ENCODE measurements at places on chromosomes 2 and 18.

GRCh38 chr2:162579986-162580385 lies 236.1 kb downstream of the GCA start:
- ATAC-seq, result no peak

DNA sequence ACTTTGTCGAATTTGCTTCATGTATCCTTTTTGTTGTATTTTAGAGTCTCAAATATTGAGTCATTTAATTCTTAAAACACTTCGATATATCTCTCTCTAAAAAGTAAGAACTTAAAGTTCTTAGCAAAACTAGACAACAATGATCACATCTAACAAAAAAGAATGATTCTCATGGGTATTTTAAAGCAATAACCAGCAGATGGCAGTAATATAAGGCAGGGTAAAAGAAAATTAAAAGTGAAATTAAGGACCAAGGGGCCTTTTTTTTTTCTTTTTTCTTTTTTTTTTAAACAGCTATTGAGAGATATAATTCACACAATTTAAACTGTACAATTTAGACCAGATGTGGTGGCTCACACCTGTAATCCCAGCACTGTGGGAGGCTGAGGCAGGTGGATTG lies 9.9 kb upstream of the AOX1 start:
- no peak for ATAC-seq

GRCh38 chr2:89841476-89841840 lies 1150.0 kb downstream of the RPIA start:
- ATAC-seq, result no peak

GRCh38 chr2:100924520-100925451 lies 77.3 kb upstream of the RPL31 start:
- peak; percentile 96 for ATAC-seq

GRCh38 chr2:158841850-158842249 lies 46.7 kb downstream of the DAPL1 start:
- no peak for ATAC-seq

DNA sequence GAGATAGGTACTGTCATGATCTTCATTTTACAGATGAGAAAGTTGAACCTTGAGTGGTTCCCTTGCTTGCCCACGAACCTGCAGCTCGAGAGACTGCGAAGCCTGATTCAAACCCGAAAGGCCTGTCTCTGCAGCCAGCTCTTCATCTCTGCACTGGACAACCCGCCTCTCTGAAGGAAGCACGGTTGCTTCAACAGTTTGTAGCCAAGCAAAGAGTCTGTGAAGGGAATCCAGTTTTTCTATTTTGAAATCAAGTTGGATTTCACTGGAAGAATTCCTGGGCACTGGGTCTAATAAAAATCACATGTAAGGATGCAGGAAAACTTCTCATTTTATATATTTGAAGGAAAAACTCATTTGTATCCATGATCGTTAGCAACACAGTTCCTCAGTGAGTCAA lies 21.3 kb upstream of the ICOS start:
- ATAC-seq, result no peak

DNA sequence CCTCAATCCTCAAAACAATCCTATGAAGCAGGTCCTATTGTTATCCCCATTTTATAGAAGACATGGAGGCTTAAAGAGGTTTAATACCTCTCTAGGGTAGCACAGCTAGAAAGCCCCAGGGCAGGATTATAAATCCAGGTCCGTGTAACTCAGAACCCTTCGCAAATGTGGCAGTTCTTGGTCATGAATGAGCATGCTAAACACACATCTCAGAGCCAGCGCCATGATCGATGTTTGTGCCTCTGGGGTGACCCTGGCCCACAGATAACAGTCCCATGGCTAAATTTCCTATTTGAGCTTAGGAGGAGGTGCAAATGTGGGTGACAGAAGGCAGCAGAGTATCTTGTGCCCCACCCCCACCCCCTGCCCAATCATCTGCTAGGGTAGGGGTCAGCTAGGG lies 17.5 kb downstream of the DNMT3A start:
- no peak for ATAC-seq

DNA sequence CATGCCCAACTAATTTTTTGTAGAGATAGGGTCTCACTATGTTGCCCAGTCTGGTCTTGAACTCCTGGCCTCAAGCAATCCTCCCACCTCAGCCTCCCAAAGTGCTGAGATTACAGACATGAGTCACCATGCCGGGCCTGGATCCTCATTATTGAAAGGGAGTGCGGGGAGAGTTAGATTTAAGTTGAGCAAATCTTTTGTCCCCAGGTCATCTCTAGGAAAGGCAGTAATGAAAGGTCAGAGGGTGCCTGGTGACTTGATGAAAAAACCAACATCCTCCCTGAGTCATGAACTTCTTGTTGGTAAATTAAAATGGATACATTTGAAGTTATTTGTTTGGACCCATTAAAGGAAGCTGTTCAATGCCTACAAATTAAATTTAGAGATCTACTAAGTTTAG lies 25.1 kb downstream of the STAT4 start:
- ATAC-seq, result no peak

DNA sequence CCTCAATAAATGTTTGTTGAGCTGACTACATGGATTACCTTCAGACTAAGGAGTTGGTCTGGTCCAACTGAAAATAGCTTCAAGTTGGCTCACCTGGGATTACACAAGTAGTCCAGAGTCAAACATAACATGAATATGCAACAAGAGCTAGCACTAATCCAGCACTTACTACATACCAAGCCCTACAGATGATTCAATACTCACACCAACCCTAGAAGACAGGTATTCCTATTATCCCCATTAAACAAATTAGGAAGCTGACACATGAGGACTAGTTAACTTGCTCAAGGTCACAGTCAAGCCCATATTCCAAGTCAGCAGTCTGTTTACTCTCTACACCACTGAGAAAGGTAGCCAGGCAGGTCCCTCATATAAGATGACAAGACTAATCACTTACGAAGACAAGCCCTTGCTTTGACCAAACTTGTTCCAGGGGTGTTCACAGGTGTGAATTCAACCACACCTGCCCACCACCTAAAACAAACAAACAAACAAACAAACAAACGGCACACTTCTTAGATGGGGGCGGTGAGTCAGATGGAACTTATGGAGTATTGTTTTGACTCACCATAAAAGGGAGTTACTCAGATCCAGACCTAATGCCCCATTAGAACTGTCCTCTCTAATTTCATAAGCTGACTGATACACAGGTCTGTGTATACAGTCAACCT lies 29.1 kb downstream of the TMEM131 start:
- ATAC-seq, result peak; percentile 55

DNA sequence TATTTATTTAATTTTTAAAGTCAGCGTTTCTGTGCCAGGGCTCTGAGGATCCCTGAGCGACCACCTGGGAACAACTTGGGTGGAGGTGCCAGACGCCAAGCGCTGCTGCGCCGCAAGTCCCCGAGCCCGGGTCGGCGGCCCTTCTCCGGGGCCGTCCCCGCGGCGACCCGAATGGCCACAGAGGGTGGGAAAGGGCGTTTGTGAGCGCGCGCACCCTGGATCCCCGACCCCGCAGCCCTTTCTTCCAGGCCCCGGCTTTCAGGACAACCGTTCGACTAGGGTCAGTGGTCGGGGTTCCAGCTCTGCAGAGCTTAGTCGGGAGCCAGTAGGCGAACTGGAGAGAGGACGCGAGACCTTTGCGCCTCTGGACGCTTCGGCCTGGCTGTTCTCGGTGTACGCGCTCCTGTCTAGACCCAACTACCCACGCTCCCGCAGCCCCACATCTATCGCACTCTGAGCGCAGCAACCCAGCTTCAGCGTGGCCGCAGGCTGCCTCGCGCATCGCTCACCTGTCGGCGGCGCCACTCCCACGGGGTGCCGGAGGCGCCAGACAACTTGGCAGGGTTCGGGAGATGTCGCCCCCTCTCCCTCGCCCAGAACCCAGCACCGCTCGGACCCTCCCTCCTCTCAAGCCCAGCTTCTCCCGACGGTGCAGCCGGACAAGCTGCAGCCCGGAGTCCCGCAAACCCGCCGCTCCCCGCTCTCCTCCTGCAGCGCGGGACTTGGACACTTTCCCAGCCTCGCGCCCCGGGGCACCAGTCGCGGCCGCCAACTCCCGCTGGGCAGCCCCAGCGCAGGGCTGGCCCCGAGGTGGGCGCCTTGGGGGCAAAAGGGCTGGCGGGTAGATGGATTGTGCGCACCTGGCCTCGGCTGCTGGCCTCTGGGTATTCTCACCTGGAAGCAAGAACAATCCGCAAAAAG lies 758 bp downstream of the LYPD1 start:
- ATAC-seq, result no peak

DNA sequence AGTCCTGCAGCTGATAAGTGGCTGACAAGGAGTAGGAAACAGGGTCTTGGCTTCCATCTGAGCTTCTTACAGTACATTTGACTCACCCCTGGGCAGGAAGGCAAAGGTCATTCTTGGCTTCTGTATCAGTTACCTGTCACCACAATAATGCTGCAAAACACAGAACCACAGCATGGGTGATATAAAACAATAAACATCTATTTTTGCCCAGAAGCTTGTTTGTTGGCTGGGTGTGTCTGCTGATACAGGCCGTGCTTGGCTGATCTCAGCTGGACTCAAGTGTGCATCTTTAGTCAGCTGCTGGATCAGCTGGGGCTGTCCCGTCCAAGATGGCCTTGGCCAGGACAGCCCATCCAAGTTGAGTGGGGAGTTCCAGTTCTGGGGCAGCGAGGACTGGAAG lies 34.7 kb downstream of the ONECUT2 start:
- no peak for ATAC-seq

DNA sequence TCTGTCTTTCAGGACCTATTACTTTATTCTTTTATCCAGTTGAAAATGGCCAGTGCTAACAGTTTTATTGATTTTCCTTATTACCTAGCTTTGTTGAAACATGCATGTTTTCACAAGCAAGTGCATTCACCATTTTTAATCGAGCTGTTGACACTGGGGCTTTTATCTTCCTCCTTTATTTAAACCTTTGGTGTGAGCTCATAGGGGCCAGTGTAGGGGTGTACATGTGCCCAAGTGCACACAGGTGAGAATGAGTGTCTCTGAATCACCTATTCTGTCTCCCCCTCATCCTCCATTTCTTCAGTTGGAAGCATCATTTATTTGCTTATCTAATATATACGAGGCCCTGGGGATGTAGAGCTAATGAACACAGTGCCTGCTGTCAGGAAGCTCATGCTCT lies 199.1 kb downstream of the PRKCE start:
- no peak for ATAC-seq

- peak; percentile 22 for ATAC-seq
Observed at GRCh38 chr2:234451852-234452625, 44.8 kb downstream of the ARL4C start.

DNA sequence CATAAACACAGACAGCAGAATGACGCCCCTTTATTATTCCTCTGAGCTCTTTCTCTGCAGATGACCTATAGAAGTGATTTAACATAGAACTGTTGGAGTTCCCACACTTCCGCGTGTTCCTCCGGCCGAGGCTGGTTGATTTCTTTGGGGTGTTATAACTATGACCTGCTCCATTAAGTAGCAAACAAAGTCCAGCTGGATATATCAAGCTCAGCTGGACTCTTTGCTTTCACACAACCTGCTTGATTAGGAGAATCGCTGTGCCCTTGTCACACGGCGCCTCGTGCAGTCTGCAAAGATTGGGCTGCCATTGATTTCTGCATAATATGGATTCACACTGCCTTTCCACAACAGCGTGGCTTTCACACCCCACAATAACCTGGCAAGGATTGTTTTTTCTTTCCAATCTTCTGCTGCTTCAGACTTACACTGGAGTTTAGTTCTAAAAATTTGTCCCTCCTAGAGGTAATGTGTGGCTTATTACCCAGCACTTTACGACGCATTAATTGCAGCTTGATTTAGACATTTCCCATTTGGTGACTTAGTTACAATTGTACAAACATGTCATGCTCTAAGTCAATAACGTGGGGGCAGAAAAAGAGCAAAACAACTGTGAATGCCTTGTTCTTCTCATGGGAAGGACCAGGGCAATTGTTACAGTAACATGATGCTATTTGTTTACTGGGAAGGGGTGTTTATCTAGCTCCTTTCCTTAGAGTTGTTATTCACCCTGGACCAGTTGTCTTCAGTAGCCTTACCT lies 485.7 kb downstream of the TXNL1 start:
- no peak for ATAC-seq

GRCh38 chr18:4308576-4308975 lies 146.5 kb downstream of the DLGAP1 start:
- ATAC-seq, result no peak

DNA sequence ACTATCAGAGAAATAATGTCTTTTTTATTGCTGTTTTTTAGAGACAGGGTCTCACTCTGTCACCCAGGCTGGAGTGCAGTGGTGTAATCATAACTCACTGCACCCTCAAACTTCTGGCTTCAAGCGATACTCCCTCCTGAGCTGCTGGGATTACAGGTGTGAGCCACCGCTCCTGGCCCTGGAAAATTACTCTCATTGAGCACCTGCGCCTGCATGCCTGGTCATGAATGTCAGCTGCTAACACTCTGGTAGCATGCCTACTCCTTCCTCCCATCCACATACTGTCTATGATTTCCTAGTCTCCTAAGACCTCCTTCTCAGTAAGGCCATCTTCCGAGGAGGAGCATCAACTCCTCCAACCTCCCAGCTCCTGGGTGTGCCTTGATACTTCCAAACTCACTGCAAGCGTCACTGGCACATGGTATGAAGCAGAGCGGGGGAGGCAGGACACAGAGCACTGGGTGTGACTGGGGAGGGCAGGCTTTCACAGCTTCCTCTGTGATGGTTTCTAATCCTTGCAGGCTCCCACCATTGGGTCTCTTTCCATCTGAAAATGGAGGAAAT lies 1.6 kb upstream of the MAP2 start:
- ATAC-seq, result no peak

GRCh38 chr2:211957799-211958198 lies 580.8 kb downstream of the ERBB4 start:
- ATAC-seq, result no peak

- ATAC-seq, result no peak
Observed at GRCh38 chr18:51398104-51398503, 200.6 kb upstream of the MEX3C start.

Data from activated T-helper 17 cell treated with anti-CD3 and anti-CD28 coated beads, Interleukin-2, amount 50 U/mL, for 72 hours (primary cell).